ENCODE measurements at places on chromosomes 1 and 21.

GRCh38 chr1:106817575-106817974 is 238.9 kb upstream of the PRMT6 start:
- no peak for DNase-seq

DNA sequence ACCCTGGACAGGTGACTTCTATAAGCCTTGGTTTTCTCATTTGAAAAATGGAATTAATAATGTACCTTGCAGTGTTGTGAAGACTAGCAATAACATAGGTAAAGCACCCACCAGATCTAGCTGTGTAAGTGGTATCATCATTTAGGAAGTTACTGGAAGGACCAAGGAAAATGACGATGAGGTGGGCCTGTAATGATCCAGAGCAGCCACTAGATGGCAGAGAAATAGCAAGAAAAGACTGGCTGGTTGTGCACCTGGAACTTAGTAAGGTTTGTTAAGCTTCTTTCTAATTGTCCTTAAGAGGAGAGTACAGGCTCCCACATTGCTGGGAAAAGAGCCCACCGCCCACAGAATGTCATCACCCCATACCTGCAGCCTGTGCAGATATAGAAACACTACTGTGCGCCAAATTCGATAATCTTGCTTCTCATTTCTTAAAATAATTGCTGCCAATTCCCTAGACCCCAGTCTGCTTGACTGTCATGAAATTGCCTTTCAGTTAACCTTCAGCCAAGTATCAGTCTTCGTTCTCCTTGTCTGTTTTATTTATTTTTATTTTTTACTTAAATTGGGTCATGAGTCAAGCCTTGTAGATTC is 37.2 kb downstream of the WNT4 start:
- peak; percentile 33 for DNase-seq

- no peak for DNase-seq
These were observed 9.0 kb upstream of the CSRP1 start for GRCh38 chr1:201515895-201516294.

DNA sequence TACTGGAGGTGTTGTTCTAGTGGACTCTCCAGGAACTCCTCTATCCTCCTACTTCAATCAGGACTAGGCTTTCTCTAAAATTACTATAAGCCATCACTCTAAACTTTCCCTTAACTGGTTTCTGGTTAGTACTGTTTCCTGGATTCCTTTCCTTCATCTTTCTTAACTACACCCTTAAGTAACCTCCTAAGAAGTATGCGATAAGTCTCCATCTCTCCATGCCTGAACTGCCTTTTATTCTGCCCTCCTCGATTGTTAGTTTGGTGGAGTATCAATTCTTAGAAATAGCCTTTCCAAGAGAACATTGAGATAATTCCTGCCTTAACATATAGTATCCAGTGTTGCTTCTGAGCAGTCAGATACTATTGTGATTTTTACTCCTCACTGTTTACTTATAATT is 162.9 kb upstream of the PDE4B start:
- no peak for DNase-seq

GRCh38 chr1:204443260-204443619 is 31.6 kb upstream of the PPP1R15B start:
- no peak for DNase-seq

DNA sequence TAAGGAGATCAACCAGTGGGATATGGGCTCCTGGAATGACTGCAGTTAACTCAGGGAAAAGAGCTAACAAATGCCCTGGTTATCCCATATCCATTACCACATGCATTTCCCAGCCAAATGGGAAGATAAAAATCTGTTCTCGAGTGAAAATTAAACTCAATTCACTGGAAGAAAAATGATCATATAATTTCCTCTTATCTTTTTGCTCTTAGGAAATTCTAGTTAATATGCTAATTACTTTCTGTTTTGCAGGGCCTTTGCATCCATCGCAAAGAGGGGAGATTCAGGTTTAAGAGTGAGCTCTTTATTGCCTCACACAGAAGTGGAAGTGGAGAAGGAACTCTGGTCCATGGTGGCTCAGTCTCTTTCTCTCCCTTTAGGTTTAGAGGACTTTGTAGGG is 3.9 kb upstream of the IL24 start:
- DNase-seq: no peak

GRCh38 chr1:203537806-203538464 is 44.0 kb downstream of the OPTC start:
- no peak for DNase-seq

DNA sequence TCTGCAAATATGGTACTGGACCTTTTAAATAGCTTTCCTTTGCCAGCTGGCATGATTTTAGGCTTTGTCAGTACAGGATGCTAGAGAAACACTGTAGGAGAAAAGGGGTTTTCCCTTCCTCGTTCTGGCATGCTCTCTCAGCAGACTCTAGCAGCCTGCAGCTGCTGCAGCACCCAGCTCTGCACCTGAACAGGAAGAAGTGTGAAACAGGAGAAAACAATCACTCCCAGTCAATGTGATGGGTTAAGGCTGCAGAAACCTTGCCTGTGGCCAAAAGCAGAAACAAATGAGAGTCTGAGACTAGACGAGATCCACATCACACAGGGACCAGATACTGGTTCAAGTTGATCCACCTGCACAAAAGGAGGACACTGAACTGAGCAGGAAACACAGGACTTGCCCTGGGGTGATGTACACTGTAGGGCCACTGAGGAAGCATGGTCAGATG is 21.2 kb downstream of the OVGP1 start:
- DNase-seq: peak; percentile 68

GRCh38 chr1:57248830-57249229 is 175.0 kb downstream of the DAB1 start:
- DNase-seq: no peak

GRCh38 chr1:44261962-44262361 is 48.7 kb downstream of the DMAP1 start:
- DNase-seq: no peak

DNA sequence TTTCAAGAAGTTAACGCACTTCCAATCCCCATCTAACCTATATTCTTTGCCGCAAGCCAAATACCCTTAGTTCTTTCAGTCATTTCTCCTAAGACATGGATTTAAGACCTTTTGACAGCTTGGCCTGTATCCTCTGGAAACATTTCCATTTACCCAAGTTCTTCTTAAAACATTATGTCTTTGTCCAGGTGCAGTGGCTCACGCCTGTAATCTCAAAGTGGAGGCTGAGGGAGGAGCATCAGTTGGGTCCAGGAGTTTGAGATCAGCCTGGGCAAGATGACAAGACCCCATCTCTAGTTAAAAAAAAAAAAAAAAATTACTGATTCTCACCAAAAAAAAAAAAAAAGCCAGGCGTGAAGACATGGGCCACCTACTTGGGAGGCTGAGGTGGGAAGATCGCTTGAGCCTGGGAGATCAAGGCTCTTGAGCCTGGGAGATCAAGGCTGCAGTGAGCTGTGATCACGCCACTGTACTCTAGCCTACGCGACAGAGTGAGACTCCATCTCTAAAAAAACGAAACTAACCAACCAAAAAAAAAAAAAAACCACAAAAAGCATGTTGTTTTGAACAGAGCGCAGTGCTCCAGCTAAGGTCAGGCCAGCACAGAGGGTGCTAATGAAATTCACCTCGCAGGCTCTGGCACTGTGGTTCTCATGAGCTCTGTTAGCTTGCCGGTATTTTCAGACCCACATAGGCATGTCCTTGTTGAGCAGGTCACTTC is 36.0 kb downstream of the NUAK2 start:
- DNase-seq: peak; percentile 69

GRCh38 chr1:167262836-167263235 is 42.1 kb downstream of the POU2F1 start:
- no peak for DNase-seq

DNA sequence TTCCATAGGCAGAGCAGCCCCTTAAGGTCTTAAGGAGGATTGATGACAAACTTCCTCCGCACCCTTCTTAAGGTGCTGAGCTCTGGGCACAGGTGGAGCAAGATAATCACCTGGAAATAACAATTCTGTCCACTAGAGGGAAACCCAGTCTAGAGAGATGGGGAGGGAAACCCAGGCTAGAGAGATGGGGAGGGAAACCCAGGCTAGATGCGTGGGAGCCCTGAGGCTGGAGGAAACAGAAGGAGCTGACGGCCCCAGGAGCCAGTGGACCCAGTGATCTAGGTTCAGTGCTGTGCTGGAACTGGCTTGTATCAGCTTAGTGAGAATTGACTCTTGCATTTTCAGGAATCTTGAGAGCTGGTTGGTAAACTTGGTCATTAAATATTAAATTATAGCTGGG is 17.8 kb upstream of the MYCL start:
- peak; percentile 17 for DNase-seq

DNA sequence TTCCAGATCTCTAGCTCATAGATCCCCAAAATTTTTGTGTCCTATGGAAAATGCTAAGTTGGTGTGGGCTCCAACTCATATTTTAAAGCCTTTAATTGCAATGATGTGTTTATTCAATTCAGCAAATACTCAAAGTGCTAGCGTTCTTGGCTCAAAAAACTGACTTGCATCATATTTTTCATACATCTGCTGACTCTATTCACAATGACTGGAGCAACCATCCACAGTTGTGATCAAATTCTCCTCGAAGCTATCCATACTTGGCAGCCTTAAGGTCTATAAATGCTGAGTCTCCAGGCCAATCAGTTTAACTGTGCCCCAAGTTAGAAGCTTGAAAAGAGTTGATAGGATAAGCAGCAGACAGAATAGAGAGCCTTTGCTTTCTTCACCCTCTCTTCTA is 2.9 kb upstream of the ATP1A1 start:
- DNase-seq: no peak

DNA sequence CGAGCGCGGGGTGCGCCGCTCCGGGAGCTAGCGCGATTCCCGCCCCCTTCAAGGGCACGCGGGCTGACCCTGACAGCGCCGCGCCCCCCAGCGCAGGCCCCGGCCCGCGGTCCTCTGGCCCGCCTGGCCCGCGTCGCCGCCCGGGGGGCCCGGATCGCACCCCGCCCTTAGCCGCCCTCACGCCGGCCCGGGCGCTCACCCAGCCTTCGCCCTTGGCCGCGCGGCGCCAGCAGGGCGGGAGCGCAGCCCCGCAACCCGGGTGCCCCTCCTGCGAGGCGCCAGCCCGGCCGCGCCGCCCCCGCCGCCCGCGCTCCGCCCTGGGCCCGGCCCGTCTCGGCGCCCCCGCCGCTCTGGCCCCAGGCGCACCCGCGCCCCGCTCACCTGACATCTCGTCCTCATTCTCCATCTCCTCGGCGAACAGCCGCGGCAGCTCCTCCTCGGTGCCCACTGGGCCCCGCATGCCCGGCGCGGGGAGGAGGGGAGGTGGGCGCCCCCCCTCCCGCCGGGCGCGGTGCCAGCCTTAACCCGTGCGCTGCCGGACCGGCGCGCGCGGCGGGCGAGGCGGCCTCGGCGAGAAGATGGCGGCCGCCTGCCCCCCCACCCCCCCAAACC is 451 bp downstream of the CHD5 start:
- no peak for DNase-seq

- no peak for DNase-seq
These were observed 28.2 kb upstream of the PPP1R15B start for GRCh38 chr1:204439621-204440375.

- DNase-seq: no peak
These were observed 84.6 kb upstream of the TLR5 start for GRCh38 chr1:223227486-223228196.

- DNase-seq: no peak
These were observed 12.2 kb upstream of the FAM167B start for GRCh38 chr1:32234792-32235191.

DNA sequence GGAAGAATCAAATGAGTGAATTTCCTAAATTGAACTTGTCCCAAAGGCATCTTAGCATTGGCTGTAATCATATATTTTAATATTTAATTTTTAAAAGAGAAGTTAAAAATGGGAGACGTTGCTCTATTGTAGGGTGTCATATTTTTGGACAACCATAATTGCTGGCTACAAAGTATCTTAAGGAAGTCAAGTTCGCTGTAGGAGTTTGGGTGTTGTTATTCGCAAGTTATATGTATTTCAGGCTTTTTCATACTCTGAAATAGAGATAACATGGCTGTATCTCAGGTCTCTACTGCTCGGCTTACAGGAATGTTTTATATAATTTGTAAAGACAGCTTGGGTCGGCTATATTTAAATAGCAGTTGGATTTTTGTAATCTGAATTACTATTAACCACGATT is 852 bp downstream of the TMEM50A start:
- no peak for DNase-seq

DNA sequence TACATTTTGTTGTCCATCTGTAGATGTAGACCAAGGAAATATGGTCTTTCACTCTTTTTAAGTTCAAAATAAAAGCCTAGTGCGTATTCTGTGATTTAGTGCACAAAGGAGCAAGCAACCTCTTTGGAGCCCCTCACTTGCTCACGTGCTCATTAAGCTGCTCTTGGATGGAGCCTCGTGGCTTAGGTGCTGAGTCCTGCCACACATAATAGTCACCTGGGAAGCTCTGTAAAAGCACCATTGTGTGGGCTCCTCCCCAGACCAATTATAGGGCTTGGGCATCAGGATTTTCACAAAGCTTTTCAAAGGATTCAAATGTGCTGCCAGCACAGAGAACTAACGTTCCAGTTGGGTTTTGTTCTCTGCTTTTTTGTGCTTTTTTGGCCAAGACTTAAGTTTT is 85.0 kb downstream of the PCP4 start:
- no peak for DNase-seq

GRCh38 chr1:119611701-119612113 is 36.4 kb downstream of the ZNF697 start:
- DNase-seq: peak; percentile 68

GRCh38 chr1:245869847-245870246 is 637.2 kb downstream of the SMYD3 start:
- DNase-seq: no peak

Data from DND-41 (cell line).